ENCODE measurements at places on chromosomes 6 and 20.

GRCh38 chr6:55568808-55569439 is 10.1 kb downstream of the HMGCLL1 start:
- DNase-seq = no peak

DNA sequence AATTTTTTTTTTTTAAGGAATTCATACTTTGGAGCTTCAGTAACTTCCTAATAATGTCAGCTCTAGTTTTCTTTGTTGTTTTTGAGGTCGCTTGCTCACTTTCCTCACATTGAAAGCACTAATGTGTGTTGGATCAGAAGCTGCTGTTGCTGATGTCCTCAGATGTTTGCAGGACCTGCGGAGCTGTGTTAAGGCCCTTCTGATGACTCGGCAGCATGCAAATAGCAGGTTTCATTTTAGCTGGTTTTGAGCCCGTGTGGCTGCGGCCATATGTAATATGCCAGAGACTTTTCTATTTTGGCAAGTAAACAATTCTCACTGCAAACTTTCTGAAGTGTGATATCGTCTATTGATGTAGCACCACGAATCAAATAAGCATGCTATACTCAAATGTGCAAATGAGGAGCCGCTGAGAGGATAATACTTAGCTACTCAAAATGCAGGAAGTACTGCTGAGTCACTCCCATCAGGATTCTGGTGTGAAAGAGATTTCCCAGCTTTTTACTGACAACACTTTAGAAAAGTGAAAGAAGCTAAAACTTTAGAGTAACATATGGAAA is 187.8 kb downstream of the SASH1 start:
- peak; percentile 60 for DNase-seq

- no peak for DNase-seq
Observed at GRCh38 chr20:18705490-18705889, 108.1 kb upstream of the SCP2D1 start.

DNA sequence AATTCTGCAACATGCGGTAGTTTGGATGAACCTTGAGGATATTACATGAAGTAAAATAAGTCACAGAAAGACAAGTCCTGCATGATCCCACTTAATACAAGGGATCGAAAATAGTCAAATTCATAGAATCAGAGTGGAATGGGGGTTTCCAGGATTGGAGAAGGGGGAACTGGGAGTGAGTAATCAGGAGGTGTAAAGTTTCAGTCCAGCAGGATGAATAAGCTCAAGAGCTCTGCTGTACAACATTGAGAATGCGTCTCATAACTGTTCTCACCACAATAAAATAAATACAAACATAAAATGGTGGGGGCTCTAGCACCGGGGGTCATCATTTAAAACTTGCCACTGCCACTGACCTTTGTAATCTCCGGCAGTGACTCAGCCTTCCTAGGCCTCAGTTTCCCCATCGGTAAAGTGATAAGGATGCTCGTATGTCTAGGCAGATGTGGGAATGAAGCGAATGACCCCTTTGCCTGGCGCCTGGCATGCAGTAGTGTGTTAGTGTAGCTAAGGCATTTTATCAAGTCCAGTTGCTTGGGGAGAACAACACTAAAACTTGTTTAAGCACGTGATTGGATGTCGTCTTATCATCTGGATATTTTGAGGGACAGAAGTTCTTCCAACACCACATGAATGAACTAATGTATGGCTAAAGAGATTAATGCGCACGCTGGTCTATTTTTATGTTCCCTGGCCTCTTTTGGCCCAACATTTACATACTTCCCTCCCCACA is 421.1 kb downstream of the QKI start:
- no peak for DNase-seq

DNA sequence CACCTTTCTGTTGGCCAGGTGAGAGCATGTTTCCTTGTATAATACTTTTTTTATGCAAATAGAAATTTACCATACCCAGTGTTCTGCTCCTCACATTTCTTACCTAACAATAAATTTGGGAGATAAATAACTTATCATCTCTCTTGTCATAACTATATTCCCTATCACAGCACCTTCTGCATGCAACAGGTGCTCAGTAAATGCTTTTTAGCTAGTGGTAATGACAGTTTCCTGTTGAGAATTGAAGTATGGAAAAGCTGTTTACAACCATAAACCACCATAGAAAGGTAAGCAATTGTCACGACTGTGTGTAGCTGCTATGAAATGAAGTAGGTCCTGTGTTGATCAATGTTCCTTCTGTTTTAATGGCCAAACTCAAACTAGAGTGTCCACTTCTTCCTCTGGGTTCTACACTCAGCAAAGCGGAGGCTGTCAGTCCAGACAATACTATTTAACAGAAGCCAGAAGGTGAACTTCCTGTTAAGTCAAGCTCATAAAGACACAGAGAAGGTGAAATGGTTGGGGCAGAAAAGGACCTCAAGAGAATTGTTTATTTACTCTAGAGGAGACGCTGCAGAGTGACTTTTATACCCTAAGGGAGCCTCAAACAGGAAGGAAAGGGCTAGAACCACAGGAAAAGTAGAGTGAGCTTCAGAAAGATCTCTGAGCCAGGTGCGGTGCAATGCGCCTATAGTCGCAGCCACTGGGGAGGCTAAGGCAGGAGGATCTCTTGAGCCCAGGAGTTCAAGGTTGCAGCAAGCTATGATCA is 84.0 kb upstream of the SLC22A16 start:
- no peak for DNase-seq

- no peak for DNase-seq
Observed at GRCh38 chr6:84743616-84744015, 20.8 kb downstream of the TBX18 start.

GRCh38 chr6:159002432-159003155 is 2.6 kb upstream of the RSPH3 start:
- peak; percentile 42 for DNase-seq

DNA sequence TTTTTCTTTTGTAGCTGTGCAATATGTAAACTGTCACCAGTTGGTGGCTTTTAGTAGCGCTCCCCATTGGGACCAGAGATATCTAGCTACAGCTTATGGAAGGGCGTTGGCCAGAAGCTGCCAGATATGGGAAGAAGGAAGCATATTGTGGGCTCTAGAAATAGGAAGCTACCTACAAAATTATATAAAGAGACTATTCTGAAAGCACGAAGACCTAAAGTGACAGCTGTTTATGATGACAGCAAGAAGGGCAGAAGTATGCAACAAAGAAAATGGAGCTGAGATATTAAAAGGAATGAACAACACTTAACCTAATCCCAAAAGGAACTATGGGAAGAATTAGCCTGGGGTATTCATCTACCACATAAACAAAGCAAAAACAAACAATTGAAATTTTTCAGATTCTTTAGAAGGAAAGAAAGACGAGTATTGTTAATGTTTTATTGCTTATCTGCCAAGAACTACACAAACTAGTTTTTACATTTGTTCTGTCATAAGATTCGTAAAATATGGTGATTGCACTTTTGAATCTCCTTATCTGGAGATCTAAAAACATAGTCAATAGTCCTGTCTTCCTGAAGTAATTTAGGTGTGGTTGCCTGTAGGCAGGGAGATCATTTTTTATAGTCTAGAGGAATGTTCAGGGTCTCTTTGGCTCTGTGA is 81.6 kb downstream of the NCOA7 start:
- DNase-seq = peak; percentile 84

DNA sequence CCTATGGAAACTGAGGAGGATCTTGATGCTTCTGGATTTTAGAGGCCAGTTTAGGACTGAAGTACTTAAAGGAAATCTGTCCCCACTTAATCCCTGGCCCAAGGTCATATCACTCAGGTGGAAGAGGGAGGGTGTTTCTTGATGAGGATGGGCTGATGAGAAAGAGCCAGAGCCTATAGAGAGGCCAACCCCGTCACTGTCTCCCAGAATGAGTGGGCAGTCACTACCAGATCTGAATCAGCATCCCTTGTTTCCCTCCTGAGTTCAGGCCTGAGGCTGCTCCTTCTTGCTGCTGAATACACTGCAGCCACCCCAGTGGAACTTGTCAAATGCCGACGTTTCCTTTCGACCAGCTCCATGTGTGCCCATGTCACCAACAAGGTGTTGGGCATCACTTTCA is 14.8 kb downstream of the ARMC12 start:
- no peak for DNase-seq

DNA sequence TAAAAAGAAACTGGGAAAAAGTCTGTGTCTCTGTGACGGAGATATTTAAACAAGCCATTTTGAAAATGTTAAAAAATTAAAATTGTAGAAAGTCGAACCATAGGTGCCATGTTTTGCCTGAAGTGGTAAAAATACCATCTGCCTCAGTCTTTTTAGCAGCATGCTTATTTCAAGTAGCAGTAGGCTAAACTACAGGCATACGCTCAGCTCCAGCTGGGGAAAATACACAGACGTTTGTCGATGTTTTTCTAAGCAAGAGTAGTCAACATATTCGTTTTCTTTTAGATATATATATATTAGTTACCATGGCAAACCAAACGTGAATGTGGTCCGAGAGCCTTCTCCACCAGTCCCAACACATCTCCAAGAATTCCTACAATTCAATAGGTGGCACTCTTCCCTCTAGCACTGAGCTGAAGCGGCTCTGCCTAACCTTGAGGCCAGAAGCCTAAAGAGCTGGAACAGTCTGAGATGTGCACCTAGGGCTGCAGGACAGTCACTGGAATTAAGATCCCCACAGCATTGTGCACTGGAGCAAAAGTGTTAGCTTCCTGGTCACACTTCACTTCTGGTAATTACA is 70.2 kb upstream of the BEND3 start:
- DNase-seq = peak; percentile 7

GRCh38 chr20:5871459-5872410 is 78.6 kb downstream of the TRMT6 start:
- no peak for DNase-seq

DNA sequence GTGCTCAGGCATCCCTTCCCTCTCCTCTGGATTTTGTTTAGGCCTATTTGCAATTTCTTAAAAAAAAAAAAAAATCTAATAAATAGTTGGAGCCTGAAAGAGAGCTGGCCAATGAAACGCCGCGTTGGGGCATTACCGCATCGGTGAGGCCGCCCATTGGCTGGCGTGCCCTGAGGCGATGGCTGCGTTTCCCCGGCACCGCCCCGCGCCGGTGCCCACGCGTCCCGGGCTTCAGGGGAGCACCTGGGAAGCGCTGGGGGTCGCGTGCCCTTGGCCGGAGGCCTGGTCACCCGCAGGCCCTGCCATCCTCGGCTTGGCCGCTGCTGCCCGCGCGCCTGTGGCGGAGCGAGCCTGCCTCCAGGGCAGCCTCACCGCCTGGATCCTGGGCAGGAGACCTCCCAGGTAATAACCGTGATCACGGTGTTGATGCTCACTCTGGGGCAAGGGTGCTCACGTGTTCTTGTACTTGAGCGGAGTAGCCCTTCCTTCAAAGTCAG is 155.4 kb downstream of the NRN1 start:
- peak; percentile 18 for DNase-seq

GRCh38 chr6:100487638-100488037 is 22.9 kb upstream of the SIM1 start:
- no peak for DNase-seq

DNA sequence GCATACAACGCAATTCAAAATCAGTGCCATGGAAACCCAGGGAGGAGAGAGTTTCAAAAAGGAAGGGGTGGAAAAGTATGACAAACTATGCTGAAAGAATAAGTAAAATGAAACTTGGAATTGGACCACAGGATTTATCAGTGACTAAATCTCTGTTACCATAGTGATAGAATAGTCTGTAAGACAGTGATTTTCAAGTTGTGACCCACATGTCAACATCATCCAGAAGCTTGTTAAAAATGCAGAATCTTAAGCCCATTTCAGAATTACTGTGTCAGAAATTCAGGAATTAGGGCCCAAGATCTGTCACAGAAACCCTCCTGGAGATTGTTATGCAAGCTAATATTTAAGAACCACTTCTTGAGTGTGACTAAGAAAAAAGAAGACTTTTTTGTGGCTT is 417.7 kb upstream of the JAG1 start:
- DNase-seq = no peak

- no peak for DNase-seq
Observed at GRCh38 chr6:160926281-160927276, 65.0 kb upstream of the MAP3K4 start.

DNA sequence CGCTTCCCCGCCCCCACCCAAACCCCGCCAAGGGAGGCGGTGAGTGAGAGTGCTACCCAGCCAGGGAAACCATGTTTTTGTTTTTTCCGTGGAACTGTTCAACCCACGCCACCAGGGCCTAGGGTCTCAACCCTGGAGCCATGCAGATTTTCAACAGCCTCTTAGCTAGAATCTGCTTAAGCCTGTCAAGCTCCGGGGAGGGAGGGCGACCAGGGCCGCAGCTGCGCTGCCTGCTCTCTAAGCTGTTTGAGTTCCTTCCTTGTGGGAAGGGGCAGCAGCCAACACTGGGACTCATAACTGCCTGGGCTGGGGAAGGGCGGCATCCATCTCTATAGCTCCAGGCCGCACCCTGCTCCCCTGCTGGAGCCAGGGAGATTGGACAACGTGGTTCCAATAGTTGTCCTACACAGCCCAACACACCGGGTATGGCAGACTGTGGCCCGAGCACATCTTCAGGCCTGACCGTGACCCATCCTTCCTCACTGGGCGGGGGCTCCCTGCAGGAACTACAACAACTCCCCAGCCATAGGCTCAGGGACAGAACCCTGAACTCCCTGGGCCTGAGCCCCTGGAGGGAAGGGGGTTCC is 1065.7 kb upstream of the MANEA start:
- no peak for DNase-seq

- DNase-seq = no peak
Observed at GRCh38 chr20:32538526-32538939, 46.6 kb downstream of the NOL4L start.

DNA sequence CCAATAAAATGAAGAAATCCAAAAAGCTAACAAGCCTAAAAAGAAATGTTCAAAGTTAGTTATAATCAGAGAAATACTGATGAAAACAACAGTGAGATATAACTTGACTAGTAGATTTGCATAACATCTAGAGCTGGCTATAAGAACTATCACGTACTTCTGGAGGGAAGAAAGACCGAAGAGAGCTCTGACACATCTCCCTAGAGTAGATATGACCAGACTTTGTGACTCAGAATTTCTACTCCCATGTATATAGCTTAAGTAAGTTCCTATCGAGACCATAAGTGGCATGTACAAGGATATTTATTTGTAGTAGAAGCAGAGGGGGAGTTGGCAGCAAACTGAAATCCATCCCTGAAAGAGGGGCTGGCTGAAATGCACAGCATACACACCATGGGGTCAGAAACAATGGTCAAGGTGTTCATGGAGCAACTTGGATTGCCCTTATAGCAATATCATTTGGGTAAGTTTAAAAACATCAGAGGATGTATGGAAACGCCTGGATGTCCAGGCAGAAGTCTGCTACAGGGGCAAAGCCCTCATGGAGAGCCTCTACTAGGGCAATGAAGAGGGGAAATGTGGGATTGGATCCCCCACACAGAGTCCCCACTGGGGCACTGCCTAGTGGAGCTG is 25.6 kb upstream of the IL17A start:
- DNase-seq = no peak

GRCh38 chr20:15767999-15768741 is 805.1 kb downstream of the KIF16B start:
- DNase-seq = no peak

DNA sequence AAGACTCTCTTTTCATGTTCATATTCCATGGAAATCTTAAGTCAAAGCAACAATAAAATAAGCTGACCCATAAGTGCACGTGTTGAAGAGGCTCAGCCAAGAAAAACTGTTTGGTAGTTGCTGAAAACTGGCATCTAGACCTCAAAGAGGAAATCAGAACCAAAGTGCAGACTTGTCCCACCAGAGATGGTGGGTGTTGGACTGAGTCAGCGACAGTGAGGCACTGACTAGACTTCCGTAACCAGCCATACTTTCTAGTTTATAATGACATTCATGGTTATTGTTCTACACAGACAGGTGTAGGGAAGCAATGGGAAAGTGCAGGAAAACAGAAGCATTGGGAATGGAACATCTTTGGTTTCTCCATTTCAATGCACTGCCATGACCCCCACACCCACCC is 175.7 kb upstream of the AGPAT4 start:
- DNase-seq = no peak
